SJCRH30 (cell line): ENCODE measurements at places on chromosomes 7 and 10.

- no peak for DNase-seq
These were observed 22.2 kb downstream of the ANK3 start for GRCh38 chr10:60367431-60367830.

DNA sequence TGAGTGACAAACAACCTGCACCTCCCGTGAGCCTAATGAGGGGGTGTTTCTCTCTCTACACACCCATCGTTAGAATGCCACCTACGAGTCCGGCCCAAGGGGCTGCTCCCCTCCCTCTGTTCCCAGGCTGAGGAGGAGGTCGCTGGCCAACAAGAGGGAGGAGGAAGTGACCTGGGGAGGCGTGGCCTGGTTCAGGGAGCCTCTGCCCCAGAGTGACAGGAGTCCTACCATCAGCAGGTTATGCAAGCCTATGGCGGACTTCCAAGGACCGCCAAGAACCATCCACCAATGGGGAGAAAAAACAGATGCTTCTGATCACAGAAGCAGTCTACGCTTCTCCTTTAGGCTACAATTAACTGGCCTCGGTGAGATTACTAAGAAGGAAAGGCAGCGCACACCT is 12.3 kb upstream of the EGFR start:
- DNase-seq = no peak

- no peak for DNase-seq
These were observed 208.4 kb upstream of the AGK start for GRCh38 chr7:141342621-141343408.

DNA sequence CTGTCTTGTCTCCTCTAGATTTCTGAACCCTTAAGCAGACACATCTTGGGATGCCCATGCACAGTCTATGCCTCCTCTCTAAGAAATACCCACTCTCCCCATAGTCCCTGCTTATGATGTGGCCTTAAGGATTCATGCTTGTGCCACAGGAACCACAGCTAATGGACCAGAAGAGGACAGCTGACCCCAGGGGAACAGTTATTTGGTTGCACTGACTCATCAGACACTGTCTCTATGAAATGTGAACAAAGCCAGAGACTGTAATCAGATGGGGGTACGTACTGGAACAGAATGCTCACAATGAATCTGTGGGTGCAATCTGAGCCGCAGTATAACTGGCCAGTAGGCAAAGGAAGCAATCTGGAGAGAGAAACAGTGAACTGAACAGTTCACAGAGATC is 121.9 kb downstream of the USP6NL start:
- DNase-seq = no peak

- DNase-seq = no peak
These were observed 152.5 kb upstream of the CHST15 start for GRCh38 chr10:124245806-124246440.

DNA sequence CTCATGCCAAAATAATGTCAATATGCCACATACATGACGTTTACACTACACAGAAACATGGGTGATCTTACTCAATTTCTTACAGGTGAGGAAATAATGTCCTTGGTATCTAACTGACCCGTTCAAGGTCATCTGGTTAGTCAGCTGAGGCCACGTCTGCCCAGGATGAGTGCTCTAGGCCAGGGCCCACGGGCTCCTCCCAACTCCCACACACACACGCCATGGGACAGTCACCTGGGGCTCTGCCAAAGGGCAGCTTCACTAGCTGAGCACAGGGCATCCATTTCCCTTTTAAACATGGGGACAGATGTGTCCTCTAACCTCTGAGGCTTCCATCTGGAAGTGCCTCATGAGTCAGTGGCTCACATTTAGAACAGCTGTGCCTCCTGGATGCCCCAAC is 123.9 kb downstream of the TNS3 start:
- DNase-seq = peak; percentile 86

DNA sequence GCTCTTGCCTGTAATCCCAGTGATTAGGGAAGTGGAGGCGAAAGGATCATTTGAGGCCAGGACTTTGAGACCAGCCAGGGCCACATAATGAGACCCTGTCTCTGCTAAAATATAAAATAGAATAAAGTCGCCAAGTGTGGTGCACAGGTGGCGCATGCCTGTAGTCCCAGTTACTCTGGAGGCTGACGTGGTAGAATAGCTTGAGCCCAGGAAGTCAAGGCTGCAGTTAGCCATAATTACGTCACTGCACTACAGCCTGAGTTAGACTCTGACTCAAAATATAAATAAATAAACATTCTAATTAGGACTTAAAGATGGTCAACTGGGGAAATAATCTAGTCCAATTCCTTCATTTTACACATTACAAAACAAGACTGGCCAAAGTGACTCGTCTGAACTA is 768 bp downstream of the CHCHD2 start:
- peak; percentile 57 for DNase-seq

DNA sequence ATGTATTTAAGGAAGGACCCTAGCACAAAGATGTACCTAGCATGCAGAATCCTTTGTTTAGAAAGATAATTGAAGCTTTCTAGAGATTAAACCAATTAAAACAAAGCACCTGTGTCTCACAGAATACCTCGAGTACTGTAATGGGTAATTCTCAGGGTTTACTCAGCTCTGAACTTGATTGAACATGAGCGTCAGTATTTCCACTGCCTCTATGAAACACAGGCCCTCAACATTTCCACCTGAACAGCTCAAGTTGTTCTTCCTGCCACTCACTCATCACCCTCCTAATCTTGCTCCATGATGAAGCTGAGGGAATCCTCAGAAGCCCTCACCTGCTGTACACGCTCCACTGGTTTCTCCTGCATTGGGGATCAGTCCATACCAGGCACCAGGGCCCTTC is 33.7 kb upstream of the FZD1 start:
- no peak for DNase-seq

GRCh38 chr7:41689815-41690214 is 13.1 kb downstream of the INHBA start:
- no peak for DNase-seq

GRCh38 chr7:99822731-99823718 is 4.8 kb upstream of the CYP3A43 start:
- DNase-seq = no peak

GRCh38 chr7:105835441-105835840 is 41.0 kb downstream of the ATXN7L1 start:
- DNase-seq = no peak

GRCh38 chr10:127262606-127263005 is 66.2 kb upstream of the INSYN2A start:
- no peak for DNase-seq

- DNase-seq = no peak
These were observed 105.4 kb downstream of the EPDR1 start for GRCh38 chr7:38025815-38026214.

DNA sequence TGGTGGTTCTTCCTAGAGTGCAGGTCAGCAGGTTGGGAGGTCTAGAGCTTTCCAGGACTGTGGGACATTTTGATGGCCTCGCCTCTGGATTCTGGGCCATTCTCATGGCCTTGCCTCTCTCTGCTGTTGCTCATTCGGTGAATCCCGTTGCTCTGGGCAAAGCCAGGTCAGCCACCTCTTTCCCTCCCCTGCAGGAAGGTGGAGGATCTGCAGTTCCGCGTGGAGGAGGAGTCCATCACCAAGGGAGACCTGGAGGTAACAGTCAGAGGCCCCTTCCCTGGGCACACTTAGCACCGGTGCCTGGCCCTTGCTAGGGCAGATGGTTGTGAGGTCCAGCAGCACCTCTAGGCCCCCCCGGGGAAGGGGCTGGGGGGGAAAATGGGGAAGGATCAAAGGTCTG is 74.9 kb downstream of the CLIP2 start:
- DNase-seq = no peak

- DNase-seq = no peak
These were observed 83.2 kb upstream of the SGCE start for GRCh38 chr7:94739180-94739579.

DNA sequence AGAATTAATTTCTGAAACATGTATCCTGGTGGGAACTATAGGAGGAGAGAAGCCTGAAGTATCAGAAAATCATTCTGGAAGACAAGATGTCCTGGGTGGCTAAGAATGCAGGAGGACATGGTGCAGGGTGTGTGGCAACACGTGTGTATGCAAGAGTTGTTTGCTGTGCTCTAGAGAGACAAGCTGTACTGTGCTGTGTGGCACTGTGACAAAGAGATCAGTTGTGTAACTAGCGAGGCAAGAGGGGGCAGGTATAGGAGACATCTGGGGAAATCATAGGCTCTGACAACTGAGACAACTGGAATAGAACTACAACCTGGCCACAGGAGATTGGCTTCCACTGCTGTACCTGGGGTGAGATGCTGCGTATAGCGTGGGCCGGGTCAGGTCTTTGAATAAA is 9.3 kb downstream of the ITGA8 start:
- no peak for DNase-seq

GRCh38 chr7:97565665-97566064 is 166.2 kb upstream of the TAC1 start:
- no peak for DNase-seq

DNA sequence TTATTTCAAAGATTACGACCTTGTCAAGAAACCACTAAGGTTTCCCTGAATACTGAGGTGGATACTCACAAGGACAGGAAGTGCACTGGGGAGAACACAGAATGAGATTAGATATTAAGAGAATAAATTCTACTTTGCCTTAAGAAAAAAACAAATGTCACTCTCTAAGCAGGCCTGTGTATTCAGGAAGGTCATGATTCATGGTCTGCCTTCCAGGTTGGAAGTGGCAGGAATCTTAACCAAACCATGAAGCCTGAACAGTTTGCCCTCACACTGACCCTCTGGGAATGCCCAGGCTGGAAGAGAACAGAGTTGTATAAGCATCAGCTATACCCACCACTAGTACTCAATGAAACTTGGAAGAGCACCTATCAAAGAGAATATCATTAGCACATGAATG is 227.6 kb downstream of the DGKI start:
- no peak for DNase-seq

DNA sequence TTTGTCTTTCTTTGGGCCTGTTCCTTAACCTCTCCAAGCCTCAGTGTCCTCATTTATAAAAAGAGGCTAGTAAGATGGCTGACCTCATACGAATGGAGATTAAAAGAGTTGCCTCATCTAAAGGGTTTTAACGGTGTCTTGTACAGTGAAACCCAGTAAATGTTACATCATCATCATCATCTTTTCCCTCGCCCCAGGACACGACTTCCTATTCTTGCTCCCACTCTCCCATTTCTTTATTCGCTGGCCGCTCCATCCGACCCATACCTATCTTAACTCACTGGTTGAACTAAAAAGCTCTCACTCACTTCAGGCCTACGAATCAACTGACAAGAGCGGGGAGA is 554 bp downstream of the FRA10AC1 start:
- DNase-seq = no peak

DNA sequence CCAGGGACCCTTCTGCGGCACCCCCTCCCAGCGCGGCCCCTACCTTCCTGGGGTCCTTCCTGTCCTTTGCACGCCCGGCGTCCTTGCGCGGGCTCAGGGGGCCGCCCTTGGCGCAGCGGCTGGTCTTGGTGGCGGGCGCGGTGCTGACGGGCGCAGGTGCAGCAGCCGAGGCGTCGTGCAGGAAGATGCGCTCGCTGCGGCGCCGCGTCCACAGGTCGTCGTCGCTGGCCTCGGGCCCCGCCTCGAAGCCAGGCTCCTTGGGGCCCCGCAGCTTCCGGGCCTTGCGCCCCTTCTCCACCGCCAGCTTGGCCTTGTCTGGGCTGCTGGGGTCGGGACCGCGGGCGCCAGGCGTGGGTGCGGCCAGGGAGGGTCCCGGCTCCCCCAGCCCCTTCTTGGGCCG is 49.8 kb downstream of the SLC29A4 start:
- no peak for DNase-seq

GRCh38 chr10:88383276-88383675 is 199.8 kb downstream of the RNLS start:
- no peak for DNase-seq

DNA sequence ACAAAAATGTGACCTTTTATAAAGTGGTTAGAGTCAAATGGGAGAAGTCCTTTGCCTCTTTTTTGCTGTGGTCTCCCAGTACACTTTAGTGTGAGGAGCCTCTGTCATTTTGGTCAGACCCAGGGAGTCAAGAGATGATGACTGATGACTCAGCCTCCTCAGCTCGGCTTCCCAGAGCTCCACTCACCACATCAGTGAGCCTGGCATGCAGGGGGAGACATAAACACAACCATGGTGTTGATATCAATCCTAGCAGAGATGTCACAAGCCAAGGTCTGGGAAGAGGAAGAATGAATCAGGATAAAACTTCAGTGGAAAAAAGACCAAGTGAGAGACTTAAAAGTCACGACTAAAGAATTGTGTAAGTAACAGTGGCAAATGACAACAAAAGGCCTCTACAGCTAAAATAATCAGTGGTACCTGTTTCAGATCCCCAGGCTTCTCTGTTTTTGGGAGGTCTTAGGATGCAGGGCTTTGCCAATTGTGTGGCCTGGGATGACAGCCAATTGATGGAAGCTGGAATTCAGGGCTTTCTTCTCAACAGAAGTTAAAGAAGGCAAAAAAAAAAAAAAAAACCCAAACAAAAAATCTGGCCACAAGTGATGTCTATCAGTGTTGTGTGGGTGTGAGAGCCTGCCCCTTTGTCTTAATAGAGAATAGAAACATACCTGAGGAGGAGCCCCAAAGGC is 50.2 kb downstream of the TFAM start:
- peak; percentile 71 for DNase-seq

- DNase-seq = no peak
These were observed 541.0 kb downstream of the TNS3 start for GRCh38 chr7:47040795-47041347.

DNA sequence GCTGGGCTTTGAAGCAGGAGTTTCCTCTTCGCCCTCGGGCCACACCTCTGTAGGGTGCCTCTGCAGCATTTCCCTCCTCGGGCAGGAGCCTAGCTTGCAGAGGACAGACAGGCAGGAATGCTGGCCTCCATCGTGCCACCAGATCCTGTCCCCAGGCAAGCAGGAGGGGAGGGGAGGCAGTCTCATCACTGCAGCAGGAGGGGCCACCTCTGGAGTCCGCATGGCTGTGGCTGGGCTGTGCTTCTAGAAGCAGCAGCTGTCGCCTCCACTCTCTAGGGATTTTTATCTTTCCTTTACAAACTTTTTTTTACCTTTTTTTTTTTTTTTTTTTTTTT is 181.4 kb downstream of the CUX1 start:
- DNase-seq = peak; percentile 83

- no peak for DNase-seq
These were observed 430.2 kb upstream of the VSTM2A start for GRCh38 chr7:54111814-54112511.

DNA sequence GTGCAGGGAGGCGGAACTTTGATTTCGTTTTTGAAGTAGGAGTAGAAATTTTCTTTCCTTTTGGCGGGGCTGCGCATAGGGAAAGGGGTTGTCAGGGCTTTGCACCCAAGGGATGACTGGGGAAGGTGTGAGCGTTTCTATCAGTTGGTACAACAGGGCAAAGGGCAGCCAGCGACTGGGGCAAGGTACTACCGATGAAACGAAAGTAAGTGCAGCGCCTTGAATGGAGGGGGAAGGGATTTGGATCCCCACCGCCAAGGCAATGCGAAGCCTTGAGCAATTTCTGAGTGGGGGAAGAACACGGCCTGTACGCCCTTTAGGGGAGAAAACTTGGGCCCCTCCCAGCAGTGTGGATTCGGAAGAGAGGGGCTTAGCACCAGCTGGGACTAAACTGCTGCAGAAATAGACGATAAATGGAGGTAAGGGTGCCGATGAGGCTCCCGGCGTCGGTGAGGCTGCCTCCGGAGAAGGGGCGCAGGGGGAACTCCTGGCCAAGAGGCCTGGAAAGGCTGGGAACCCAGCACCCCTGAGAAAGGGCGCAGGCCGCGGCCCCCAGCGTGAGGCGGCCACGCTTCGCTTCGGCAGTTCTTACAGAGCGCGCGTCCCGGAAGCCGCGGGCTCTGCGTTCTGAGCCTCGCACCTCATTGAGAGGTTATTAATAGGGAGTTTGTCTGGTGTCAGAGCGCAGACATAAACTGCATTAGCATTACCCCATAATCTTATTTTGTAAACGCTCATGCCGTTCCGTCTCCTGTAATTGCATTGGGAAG is 10.0 kb upstream of the TLX1 start:
- DNase-seq = no peak

- DNase-seq = no peak
These were observed 31.7 kb downstream of the CAMK2B start for GRCh38 chr7:44293561-44294324.
